ENCODE measurements at places on chromosomes 6 and 20.

GRCh38 chr20:45823949-45824835, 2.9 kb downstream of the TNNC2 start:
- H3K4me1 ChIP-seq: peaks cover 9% of the 10 kb centered on the region
- peak; percentile 28 for DNase-seq
- H3K36me3 ChIP-seq: no peaks in the 10 kb centered on the region
- H3K27me3 ChIP-seq: peaks cover 36% of the 10 kb centered on the region
- peak overlapping the region; percentile 84 for H3K4me3 ChIP-seq

DNA sequence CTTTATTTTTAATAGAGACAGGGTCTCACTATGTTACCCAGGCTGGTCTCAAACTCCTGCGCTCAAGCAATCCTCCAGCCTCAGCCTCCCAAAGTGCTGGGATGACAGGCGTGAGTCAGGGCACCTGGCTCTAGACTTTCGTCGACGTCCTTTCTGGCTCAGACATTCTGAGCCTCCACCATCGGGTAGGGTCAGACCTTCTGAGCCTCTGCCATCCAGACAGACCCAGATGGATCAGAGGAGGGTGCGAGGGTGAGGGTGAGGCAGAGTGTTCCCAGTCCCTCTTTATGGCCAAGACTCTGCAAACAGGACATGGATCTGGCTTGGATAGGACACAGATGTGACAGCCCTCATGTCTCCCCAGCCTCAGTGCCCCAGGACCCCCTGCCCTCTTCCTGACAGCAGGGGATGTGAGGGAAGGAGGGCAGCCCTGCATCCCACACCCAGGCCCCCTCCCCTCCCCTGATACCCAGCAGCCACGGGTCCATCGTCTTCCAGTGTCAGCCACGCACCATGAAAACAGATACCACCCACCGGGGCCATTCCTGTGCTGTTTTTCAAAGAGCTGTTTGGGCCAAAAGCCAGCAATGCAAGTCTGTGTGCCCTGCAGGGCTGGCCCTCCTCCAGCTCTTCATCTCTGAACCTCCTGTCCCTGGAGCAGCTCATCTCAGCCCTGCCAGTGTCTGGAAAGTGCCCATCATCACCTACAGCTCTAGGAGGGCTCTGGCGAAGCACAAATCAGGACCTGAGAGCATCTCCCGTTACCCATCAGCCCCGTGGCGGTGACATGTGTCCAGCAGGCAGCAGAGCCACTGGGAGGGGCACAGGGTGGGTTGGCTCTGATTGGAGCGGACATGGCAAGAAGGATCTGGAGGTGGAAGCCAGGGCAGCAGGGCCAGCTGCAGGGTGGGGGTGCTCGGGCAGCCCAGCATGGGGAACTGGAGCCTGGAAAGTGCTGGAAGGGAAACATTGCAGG, 208.4 kb downstream of the PREX1 start:
- H3K27ac ChIP-seq: peak overlapping the region; percentile 57
- no peak for DNase-seq
- peaks cover 26% of the 10 kb centered on the region for H3K4me1 ChIP-seq

GRCh38 chr6:152457949-152458624, 179.1 kb downstream of the SYNE1 start:
- H3K27me3 ChIP-seq: no peaks in the 10 kb centered on the region
- H3K27ac ChIP-seq: no peak overlapping the region
- H3K4me3 ChIP-seq: no peak overlapping the region

- H3K27me3 ChIP-seq: no peaks in the 10 kb centered on the region
- no peak for DNase-seq
- H3K4me1 ChIP-seq: peaks cover 19% of the 10 kb centered on the region
- H3K27ac ChIP-seq: no peak overlapping the region
- no peak overlapping the region for H3K4me3 ChIP-seq
Observed at GRCh38 chr20:41183831-41184230, 46.5 kb downstream of the PLCG1 start.

DNA sequence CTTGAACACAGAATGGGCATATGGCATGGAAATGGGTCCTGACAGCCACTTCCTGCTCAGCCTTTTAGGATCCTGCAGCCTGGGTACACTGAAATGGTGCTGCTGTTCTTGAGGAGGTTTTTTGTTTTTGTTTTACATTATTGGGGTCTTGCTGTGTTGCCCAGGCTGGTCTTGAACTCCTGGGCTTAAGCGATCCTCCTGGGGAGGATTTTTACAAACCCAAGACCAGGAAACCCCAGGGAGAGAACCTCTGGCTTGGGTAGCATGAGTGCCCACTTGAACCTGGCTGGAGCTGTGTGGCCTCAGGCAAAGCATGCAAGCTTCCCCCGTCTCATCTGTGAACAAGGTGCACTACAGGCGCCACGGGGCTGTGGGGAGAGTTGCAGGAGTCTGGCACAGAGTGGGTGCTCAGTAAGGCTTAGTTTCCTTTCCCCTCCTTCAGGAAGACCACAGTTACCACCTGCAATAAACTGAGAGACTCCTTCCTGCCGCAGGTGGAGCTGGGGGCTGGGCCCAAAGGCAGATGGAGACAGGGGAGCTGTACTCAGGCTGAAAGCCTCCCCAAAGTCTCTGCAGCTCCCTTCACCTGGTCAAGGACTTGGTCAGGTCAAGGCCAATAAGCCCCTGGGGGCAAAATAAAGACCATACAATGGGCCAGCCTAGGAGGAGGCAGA, 1.8 kb downstream of the SLA2 start:
- peak; percentile 65 for DNase-seq
- H3K36me3 ChIP-seq: peaks cover 62% of the 10 kb centered on the region
- peak overlapping the region; percentile 96 for H3K4me3 ChIP-seq

DNA sequence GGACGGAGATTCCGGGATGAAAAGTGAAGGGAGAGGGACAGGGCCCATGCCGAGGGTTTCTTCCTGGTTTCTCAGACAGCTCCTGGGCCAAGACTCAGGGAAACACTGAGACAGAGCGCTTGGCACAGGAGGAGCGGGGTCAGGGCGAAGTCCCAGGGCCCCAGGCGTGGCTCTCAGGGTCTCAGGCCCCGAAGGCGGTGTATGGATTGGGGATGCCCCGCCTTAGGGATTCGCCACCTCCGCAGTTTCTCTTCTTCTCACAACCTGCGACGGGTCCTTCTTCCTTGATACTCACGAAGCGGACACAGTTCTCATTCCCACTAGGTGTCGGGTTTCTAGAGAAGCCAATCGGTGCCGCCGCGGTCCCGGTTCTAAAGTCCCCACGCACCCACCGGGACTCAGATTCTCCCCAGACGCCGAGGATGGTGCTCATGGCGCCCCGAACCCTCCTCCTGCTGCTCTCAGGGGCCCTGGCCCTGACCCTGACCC, 55.0 kb upstream of the HLA-A start:
- H3K4me3 ChIP-seq: peak overlapping the region; percentile 96
- DNase-seq: peak; percentile 34
- H3K27me3 ChIP-seq: no peaks in the 10 kb centered on the region

DNA sequence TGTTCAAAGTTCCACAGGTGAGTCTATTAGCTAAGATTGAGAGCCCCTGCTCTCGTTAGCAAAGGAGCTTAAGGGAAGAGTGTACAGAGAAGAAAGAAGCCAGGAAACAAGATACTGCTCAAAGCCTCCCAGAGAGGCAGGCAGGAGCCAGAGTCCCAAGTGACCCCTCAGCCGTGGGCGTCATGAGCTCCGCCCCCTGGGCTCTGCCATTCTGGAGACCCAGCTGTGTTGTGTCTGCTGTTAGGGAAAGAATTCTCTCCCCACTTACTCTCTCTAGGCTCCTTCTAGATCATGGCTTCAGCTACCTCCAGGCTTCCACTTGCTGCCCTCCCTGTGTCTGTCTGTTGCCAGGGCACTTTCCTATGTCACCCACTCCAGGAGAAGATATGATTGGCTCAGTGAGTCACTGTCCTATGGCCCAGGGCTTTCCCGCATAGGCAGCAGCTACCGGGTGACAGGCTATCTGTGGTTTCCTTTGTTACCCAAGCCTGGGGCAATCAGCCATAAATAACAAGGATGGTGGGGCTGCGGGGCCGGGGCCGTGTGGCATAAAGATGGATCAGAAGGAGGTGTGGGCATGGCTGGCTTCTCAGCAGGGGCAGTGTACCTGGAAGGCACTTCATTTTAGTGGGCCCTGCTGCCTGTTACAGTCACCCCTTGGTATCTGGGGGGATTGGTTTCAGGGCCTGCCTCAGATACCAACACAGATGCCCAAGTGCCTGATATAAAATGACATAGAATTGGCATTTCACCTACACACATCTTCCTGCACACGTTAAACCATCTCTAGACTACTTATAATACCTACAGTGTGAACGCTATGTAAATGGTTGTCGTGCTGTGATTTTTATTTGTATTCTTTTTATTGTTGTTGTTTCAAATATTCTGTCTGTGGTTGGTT, 118.9 kb downstream of the ARMC2 start:
- peak overlapping the region; percentile 83 for H3K27ac ChIP-seq
- H3K27me3 ChIP-seq: no peaks in the 10 kb centered on the region
- no peak overlapping the region for H3K4me3 ChIP-seq
- H3K4me1 ChIP-seq: peaks cover 26% of the 10 kb centered on the region

DNA sequence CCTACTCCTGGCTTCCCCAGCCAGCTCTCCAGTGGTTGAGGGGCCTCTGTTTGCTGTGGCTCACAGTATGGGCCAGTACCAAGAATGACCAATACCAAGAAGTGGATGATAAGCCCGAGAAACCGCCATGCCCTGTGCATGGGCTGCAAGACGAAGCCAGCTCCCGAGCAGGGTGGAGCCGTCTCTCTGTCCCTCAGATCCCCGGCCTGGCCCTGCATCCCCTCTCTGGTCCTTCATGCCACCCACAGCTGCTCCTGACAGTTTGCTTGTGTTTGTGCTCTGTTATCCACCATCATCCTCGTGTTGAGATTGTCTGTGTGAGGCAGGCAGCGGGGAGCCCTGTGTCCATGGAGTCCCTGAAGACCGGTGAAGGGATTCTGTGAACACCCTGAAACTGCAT, 36.1 kb downstream of the GABRR2 start:
- peaks cover 7% of the 10 kb centered on the region for H3K4me1 ChIP-seq
- H3K27me3 ChIP-seq: peaks cover 5% of the 10 kb centered on the region
- H3K4me3 ChIP-seq: no peak overlapping the region
- no peaks in the 10 kb centered on the region for H3K36me3 ChIP-seq
- H3K27ac ChIP-seq: no peak overlapping the region

- H3K27me3 ChIP-seq: peaks cover 58% of the 10 kb centered on the region
- H3K4me1 ChIP-seq: peaks cover 17% of the 10 kb centered on the region
- no peak for DNase-seq
- no peak overlapping the region for H3K4me3 ChIP-seq
- peak overlapping the region; percentile 64 for H3K27ac ChIP-seq
- peaks cover 22% of the 10 kb centered on the region for H3K36me3 ChIP-seq
Observed at GRCh38 chr20:57713505-57713903, 3.7 kb upstream of the PMEPA1 start.

GRCh38 chr6:161373905-161374451, 100.1 kb upstream of the AGPAT4 start:
- no peaks in the 10 kb centered on the region for H3K27me3 ChIP-seq
- peak; percentile 59 for DNase-seq
- no peaks in the 10 kb centered on the region for H3K4me1 ChIP-seq

DNA sequence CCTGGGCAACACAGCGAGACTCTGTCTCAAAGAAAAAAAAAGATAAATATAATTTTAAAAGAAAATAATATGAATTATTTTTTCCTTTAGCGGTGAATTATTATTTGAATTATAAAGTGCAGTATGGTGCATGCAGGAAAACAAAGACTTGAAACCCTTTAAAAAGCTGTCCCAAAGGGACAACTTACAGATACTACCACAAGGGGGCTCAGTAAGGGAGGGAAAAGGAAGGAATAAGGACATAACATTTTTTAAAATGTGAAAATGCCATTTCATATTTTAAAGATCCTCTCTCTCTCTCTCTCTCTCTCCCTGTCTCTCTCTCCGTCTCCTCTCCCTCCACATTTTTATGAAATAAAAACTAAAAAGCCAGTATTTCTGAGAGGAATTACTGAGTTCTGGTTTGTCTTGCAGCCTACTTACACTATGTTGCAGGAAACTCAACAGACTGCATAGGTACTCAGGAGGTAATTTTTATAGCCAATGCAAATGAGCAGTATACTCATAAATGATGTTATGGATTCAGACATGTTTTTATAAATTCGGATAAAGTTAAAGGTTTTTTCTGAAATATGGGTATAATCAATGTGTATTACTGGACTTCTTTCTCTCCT, 455.0 kb upstream of the GJE1 start:
- peaks cover 4% of the 10 kb centered on the region for H3K4me1 ChIP-seq
- DNase-seq: peak; percentile 3
- no peak overlapping the region for H3K27ac ChIP-seq
- no peak overlapping the region for H3K4me3 ChIP-seq
- H3K36me3 ChIP-seq: no peaks in the 10 kb centered on the region
- peaks cover 9% of the 10 kb centered on the region for H3K27me3 ChIP-seq

- peak overlapping the region; percentile 55 for H3K27ac ChIP-seq
- peaks cover 7% of the 10 kb centered on the region for H3K4me1 ChIP-seq
- no peaks in the 10 kb centered on the region for H3K27me3 ChIP-seq
- H3K4me3 ChIP-seq: no peak overlapping the region
- DNase-seq: no peak
Observed at GRCh38 chr6:135030532-135031178, 24.0 kb downstream of the HBS1L start.

- DNase-seq: no peak
- H3K27ac ChIP-seq: no peak overlapping the region
- peaks cover 96% of the 10 kb centered on the region for H3K27me3 ChIP-seq
- H3K4me3 ChIP-seq: no peak overlapping the region
- no peaks in the 10 kb centered on the region for H3K36me3 ChIP-seq
Observed at GRCh38 chr6:28721372-28721771, 195.7 kb downstream of the GPX5 start.

DNA sequence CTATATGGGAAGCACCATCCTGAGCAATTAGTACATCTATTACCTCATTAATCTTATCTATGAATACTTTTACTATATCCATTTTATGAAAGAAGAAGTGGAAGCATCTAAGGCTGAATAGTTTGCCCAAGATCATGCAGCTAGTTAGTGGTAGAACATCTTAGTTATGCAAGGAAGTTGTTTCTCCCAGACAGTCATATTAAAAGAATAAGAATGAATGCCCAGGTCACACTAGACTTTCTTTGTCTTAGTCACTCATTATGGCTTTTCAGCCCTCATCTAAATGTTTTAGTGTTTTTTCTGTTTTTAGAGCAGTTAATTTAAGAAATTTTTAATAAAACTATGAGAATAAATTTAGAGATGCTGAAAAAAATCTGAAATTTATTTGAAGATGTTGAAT, 517.5 kb downstream of the CDKAL1 start:
- no peak overlapping the region for H3K27ac ChIP-seq
- H3K4me1 ChIP-seq: peaks cover 2% of the 10 kb centered on the region
- DNase-seq: no peak
- no peaks in the 10 kb centered on the region for H3K27me3 ChIP-seq

DNA sequence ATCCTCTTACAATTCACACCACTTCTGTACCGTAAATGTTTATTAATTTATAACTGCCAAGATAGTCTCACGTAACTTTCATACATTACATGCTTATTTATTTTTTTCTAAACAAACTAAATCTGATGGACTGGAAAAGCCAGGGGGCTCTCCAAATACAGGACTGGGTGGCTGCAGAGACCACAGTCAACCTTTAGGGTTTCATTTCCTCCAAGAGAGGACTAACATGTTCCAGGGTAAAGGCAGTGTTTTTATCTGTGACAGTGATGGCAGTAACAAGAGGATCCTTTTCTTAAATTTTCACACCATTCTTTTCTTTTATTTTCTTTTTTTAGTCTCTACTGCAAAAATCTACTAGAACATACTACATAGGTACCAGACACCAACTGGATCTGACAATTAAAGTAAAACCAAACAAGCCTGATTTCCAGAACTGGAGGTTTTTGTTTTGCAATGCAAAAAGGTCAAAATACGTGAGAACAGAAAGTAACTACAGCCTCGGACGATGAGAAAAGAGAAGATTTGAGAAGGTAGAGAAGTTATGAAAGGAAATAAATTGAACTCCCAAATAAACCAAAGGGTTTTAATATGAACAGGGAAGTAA, 1.2 kb downstream of the LMBRD1 start:
- peaks cover 55% of the 10 kb centered on the region for H3K4me1 ChIP-seq
- H3K27ac ChIP-seq: peak overlapping the region; percentile 100
- peak overlapping the region; percentile 97 for H3K4me3 ChIP-seq
- no peak for DNase-seq

Data from effector memory CD8-positive, alpha-beta T cell (primary cell).